ENCODE measurements at places on chromosomes 11 and 22. TPM values are rescaled to one million over a fixed set of nuclear protein-coding genes. Genes with fewer than 3 reads are reported as not detected.

DNA sequence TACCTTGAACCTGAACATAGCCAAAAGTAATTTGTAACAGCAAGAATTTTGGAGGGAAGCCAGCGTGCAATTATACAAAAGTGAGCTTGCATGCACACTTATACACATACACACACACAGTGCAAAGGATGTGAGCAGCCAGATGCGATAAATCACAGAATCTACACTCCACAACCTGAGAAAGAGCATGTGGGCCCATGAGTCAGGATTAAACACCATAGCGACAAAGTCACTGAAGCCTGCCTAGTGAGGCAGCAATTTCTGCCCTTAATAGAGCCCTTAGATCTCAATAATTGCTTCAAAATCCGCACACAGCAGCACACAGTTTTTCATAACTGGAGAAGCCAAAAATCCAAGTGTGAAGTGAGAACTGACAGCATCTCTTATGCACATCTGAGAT, 42.6 kb upstream of the TEAD1 start:
- no peak overlapping the region for H3K27ac ChIP-seq
- H3K4me1 ChIP-seq, result no peaks in the 10 kb centered on the region
- H3K4me3 ChIP-seq, result no peak overlapping the region
- no peak for DNase-seq

TMEM151A gene
- total RNA-seq, result 0.33 TPM

JAML gene
- total RNA-seq, result 15.7 TPM

DNA sequence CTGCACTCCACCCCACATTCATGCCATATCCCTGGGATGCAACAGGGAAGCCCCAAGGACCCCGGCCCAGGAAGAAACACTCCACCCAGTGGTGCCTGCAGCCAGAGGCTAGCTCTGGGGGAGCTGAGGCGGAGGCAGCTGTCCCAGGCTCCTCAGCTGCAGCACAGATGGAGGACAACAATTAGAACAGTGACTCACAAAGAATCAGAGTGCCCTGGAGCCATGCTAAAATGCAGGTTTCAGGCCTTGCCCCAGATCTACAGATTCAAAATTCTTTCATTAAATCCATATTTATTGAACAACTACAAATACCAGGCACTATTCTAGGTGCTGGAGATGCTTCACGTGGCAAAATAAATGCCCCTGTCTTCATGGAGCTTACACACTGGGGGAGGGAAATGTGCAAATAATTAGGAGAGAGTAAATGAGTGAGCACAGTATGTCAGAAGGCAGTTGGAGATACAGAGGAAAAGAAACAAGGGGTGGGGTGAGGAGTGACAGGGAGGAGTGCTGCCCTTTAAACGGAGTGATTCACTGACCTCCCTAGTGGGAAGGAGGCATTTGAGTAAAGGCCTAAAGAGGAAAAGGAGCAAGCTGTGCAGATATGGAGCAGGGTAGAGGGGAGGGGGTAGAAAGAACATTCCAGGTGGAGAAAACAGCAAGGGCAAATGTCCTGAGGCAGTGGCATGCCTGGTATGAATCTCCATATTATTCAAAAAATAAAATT, 73.3 kb upstream of the CSNK2A3 start:
- H3K36me3 ChIP-seq, result no peaks in the 10 kb centered on the region
- no peak overlapping the region for H3K27ac ChIP-seq
- no peaks in the 10 kb centered on the region for H3K4me1 ChIP-seq
- H3K27me3 ChIP-seq, result no peaks in the 10 kb centered on the region
- DNase-seq, result no peak
- H3K4me3 ChIP-seq, result no peak overlapping the region

ZBTB16 gene
- 358 TPM for total RNA-seq

OR2D2 gene
- 0.66 TPM for total RNA-seq

DNA sequence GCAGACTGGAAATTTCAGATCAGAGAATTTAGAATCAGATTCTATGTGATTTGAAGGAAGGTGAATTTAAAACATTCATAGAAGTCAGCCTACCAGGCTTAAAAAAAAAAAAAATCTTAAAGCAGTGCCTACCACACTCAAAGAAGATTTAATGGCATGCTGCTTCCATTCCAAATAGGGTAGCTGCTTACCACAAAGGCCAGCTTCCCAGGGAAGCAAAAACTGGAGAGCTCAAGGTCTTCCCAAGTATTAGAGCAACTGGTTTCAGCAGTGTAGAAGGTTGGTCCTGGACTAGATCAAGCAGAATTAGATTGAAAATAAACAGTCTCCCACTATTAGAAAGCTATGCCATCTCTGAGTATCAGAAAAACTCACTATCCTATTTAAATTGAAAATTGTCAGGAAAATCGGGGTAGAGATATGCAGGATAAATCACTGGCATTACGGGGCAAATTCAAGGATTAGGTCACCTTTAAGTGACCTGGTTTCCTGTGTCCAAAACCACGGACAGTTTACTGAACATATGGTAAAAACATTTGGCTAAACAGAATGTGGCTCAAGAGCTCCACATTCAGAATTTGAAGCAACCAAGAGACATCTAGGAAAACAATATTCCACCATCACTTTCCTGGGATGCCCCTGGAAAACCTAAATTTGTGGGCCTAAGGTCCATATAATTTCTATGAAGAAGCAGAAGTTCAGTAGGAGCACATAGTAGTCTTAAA, 1.3 kb downstream of the C11orf42 start:
- H3K27me3 ChIP-seq, result no peaks in the 10 kb centered on the region
- H3K4me3 ChIP-seq, result no peak overlapping the region
- H3K27ac ChIP-seq, result no peak overlapping the region
- peaks cover 6% of the 10 kb centered on the region for H3K36me3 ChIP-seq

All from breast epithelium (tissue), 4 donors.